Subcutaneous adipose tissue (tissue), 4 donors: ENCODE measurements at places on chromosomes 13 and 19. TPM values are rescaled to one million over a fixed set of nuclear protein-coding genes. Genes with fewer than 3 reads are reported as not detected.

GJB6 gene
- not detected for total RNA-seq

EML2 gene
- 5.4 TPM for total RNA-seq

ZNF302 gene
- total RNA-seq: 25.7 TPM

STOML3 gene
- total RNA-seq: not detected

C19orf85 gene
- not detected for total RNA-seq

SLC25A42 gene
- total RNA-seq: 4.1 TPM

PCDH9 gene
- 10.8 TPM for total RNA-seq

NOTCH3 gene
- 27.7 TPM for total RNA-seq

PEG3 gene
- total RNA-seq: 6.8 TPM

PRKCG gene
- total RNA-seq: not detected

ABCC4 gene
- 5.7 TPM for total RNA-seq

RFPL4AL1 gene
- total RNA-seq: not detected

RASGRP4 gene
- total RNA-seq: 5.5 TPM

ELOF1 gene
- total RNA-seq: 19.9 TPM

ZNF888 gene
- total RNA-seq: 4.8 TPM

CEACAM1 gene
- total RNA-seq: 3.4 TPM

MAST1 gene
- 0.17 TPM for total RNA-seq

TEX101 gene
- total RNA-seq: not detected

PSPN gene
- total RNA-seq: 1.5 TPM

TNFSF9 gene
- total RNA-seq: not detected

PGLYRP2 gene
- total RNA-seq: not detected

TRPM4 gene
- total RNA-seq: 10.5 TPM

MUC16 gene
- not detected for total RNA-seq

TINCR gene
- total RNA-seq: 0.38 TPM

ANKRD24 gene
- 0.88 TPM for total RNA-seq

DOCK6 gene
- 36.4 TPM for total RNA-seq

KLK15 gene
- total RNA-seq: not detected

IQCN gene
- 1.3 TPM for total RNA-seq
